ENCODE measurements at places on chromosomes 6 and 20.

DNA sequence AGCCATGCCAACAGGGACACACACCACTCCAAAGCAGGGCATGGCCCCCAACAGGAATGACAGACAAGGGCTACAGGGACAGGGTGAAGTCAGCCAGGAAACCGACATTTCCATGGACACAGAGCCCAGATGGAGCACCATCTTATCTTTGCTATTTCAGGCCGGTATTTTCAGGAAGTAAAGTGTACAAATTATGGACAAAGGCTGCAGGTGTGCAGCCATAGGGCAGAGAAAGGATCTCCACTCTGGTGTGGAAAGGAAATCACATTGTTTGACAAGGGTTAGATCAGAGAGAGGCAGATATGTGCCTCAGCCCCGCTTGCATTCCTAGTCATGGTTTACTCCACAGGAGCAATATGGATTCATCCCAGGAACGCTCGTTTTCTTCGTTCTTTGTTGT lies 81.7 kb upstream of the SLC22A23 start:
- no peak for DNase-seq

DNA sequence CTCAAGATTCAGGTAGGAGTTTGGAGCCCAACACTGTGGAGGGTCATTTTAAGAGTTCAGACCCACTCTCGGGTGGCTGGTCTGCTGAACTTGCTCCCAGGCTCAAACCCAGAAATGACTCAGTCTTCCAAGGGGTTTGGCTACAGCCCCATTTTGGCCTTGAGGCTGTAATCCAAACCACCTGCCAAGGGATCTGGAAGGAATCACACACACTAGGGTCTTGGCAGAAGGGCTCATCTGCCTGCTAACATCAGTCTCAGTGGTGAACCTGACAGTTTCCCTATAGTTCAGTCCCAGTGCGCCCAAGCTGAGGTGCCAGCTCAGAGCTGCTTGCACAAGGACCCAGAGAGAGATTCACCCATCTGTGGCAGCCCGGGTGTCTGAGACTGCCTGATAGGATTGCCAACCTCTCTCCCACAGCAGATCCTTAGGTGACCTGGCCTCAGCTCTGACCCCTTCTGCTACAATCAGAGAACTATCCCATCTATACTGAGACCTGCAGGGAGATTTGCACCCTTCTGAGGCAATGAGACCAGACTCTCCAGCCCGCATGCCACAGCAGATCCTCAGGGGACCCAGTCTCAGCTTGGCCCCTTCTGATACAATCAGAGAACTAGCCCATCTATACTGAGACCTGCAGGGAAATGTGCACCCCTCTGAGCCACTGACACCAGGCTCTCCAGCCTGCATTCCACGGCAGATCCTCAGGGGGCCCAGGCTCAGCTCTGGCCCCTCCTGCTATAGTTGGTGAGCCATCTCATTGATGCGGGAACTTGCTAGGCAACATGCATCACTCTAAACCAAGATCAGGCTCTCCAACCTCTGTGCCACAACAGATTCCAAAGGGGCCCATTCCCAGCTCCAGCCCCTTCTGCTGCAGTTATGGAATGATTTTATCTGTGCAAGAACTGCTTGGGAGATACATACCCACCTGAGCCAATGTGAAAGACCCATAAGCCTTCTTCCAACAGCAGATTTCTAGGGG lies 48.2 kb downstream of the THBS2 start:
- DNase-seq, result no peak

DNA sequence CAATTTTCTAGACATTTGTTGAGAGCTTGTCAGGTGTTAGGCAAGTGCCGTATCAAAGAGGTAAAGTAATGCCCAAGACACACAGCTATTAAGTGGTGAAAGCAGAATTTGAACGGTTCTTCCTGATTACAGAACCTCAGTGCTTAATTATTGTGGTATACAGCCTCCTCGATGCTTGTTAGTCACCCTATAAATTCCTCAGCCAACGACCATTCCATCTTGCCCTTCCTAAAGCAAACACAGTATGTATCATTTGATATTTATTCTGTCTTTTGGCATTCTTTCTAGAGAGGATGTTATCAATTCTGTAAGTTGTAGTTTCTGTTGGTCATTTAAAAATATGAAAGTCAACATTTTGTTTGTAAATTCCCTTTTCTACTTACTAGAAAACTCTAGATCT lies 297.8 kb upstream of the BMP2 start:
- DNase-seq, result no peak

GRCh38 chr20:11054266-11054993 lies 380.6 kb upstream of the JAG1 start:
- no peak for DNase-seq

GRCh38 chr6:134065706-134066105 lies 13.3 kb upstream of the SLC2A12 start:
- DNase-seq, result no peak

DNA sequence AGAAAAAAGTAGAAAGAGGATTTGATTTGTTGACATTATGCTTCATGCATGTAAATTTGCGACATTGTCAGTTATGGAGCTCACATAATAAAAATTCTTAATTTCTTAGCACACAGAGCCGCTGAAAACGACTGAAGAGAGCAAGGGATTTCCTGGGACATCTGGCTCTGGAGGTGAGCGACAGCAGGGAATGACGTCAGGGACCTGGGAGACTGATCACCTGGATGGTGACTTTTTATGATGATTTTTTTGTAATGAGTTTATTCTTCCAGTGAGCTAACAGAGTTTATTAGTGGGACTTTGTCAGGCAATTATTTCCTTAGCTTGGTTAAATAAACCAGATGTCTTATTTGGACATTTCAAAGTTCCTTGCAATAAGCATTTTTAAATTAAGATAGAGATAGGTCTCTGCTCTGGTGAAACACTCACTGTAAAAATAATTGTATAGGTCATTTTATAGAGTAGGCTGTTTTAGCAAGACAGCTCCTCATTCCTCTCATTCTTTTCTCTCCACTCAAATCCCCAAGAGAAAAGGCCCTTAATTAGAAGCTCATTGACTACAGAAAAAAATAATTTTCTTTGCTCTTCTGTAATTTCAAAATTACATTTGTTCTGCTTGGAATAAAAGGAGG lies 19.4 kb downstream of the TMEM200A start:
- no peak for DNase-seq

DNA sequence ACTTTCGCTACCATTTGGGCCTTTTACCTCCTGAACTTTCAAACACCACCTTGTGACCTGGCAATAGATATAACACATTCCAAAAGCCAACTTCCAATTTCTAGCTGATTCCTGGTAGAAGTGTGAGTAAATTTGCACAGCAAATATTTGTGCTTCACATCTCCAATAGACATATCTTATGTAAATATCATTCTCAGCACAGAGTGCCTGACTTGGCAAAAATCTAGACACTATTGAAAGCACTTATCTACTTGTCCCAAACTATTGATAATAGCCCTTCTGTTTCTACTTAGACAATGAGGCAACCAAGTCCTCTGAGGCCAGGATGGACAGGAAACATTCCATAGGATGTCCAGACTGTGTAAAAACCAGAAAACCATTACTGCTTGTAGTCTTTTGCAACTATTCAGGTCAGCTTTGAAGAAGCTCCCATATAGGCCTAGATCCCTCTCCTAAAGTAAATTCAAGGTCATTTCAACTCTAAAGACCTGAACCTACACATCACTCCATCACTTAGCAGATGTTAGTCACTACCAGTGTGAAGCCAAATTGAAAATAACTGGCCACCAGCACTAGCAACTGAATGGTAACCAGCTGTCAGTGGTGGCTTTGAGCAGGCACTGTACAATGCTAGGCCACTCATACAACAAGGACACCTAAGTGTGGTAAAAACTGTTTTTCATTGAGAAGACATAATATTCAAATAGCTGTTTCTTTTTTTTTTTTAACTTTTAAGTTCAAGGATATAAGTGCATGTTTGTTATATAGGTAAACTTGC lies 95.3 kb upstream of the RSPO3 start:
- DNase-seq, result no peak

DNA sequence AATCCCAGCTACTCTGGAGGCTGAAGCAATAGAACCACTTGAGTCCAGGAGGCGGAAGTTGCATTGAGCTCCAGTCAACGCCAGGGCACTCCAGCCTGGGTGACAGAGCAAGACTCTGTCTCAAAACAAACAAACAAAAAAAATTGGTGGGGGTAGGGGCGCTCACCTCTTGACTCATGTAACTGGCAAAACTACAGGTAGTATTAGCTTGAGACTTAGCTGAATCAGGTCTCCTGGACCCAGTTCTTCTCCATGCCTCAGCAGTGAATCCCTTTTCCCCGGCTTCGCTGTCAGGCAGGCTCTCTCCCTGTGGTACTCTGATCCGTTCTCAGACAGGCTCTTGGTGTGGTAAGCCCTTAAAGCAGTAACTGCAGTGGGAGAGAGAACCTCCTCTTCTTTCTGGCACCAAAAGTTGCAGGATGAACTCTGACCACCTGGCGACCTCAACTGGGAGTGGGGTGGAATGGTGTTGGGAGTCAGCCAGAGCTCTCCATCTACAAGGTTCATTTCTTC lies 12.9 kb downstream of the SLC9A8 start:
- no peak for DNase-seq

- DNase-seq, result no peak
Measured at GRCh38 chr6:12717356-12717755, 789 bp downstream of the PHACTR1 start.

GRCh38 chr6:5051394-5051793 lies 33.7 kb upstream of the PPP1R3G start:
- DNase-seq, result no peak

GRCh38 chr6:42790549-42791181 lies 8.8 kb downstream of the BICRAL start:
- DNase-seq, result no peak

GRCh38 chr20:17227219-17227575 lies 357 bp downstream of the PCSK2 start:
- no peak for DNase-seq

DNA sequence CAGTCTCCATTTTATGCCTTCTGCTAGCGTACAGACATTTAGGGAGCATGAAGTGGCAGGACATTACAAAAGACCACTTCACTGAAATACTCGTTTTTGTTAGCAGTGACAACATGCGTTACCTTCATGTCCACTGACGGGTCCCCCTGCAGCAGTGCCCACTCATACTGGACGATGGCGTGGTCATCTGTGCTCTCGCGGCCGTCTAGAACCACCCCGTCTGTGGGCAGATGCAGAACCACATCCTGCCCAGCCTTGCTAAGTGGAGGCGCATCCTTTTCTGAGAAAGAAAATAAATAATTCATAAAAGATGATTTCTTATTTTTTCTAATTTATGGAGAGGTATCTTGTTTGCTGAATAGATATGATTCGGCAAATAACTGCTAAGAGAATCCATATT lies 11.3 kb downstream of the LRP11 start:
- DNase-seq, result no peak

DNA sequence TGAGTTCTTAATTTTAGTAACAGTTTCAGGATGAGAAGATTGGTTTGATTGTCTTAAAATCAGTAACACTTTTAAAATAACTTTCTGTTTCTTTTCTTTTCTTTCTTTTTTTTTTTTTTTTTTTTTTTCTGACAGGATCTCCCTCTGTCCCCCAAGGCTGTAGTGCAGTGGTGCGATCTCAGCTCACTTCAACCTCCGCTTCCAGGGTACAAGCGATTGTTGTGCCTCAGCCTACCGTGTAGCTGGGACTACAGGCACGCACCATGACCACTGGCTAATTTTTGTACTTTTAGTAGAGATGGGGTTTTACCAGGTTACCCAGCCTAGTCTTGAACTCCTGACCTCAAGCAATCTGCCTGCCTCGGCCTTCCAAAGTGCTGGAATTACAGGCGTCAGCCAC lies 33.7 kb upstream of the KCNQ5 start:
- DNase-seq, result no peak

GRCh38 chr20:38321959-38322598 lies 18.1 kb downstream of the BPI start:
- DNase-seq, result no peak

DNA sequence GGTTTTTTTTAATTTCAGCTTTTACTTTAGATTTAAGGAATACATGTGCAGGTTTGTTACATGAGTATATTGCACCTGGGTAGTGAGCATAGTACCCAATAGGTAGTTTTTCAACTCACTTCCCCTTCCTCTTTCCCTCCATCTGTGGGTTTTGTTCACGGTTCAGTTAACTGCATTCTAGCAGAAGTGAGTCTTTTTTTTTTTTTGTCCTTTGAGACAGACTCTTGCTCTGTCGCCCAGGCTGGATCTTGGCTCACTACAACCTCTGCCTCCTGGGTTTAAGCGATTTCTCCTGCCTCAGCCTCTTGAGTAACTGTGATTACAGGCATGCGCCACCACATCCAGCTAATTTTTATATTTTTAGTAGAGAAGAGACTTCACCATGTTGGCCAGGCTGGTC lies 8.7 kb downstream of the UBR2 start:
- no peak for DNase-seq

- DNase-seq, result no peak
Measured at GRCh38 chr6:27145731-27146455, 101.6 kb upstream of the PRSS16 start.

- peak; percentile 25 for DNase-seq
Measured at GRCh38 chr20:20207291-20207690, 155.0 kb downstream of the CFAP61 start.

GRCh38 chr20:4176187-4176586 lies 160.8 kb upstream of the RNF24 start:
- no peak for DNase-seq

DNA sequence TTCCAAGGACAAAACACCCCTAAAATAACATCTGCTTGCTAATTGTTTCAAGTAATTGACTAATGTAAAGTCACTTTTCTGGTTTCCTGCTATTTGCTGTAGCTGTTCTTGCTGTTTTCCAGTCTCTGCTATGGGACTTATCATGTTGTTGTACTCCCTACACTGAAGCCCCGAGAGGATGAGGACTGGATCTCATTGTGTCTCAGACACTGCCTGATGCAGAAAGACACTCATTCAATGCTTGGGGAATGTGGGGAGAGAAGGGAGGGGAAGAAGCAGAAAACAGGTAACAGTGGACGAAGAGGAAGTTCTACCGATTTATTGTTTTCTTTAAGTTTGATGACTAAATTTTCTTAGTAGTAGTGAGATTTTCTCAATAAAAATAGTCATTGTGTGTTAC lies 79.8 kb downstream of the DOK5 start:
- no peak for DNase-seq

GRCh38 chr20:32206760-32207625 lies 550 bp downstream of the PLAGL2 start:
- no peak for DNase-seq

DNA sequence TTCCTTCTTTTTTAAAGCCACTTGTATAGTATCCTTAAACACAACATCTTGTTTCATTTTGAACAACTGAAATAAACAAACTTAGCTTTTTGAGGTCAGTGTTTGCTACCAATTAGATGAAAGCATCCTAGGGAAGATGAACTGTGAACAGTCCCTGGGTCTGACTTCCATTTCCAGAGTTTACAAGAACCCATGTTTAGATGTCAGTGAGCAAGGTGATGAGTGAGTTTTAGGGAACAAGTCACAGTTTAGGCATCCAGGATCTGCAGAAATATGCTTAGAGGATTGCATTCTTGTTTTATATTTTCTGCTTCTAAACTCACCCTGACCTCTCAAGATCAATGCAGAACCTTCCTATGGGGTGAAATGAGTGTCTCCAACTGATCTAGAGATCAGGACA lies 3.0 kb downstream of the ZC2HC1B start:
- DNase-seq, result no peak

- no peak for DNase-seq
Measured at GRCh38 chr20:48187851-48188250, 402.6 kb upstream of the SULF2 start.
